ENCODE measurements at places on chromosomes 1 and 21. TPM values are rescaled to one million over a fixed set of nuclear protein-coding genes. Genes with fewer than 3 reads are reported as not detected.

DNA sequence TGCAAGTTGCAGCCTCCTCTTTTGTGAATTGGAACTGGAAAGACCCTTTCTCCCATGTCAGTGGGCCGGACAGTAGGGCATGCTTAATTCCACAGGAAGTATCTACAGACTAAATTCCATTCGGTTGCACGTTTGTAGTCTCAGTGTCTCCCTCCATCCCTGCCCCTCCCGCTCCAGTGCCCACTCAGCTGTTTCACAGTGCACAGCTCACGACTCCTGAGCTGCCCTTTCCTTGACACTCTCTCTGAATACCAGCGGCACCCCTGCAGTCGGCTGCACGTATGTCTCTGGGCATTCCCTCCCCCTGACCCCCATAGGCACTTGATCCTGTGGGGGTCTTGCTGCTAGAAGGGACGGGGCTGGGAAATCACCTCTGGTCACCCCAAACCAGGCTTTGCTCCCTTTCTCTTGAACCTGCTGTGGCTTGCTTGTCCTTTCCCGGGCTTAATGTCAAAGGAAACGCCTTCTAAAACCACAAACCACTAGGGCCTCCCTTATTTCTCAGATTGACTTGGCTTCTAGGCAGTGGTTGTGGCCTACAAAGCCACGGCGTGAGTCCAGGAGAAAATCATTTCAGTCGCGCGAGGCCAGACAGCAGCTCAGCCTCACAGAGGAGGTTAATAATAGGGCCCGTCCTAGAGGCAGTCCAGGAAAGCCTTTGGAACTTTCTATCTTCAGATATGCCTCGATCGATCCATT, 365.3 kb upstream of the PROX1 start:
- H3K27me3 ChIP-seq = peaks cover 12% of the 10 kb centered on the region
- H3K36me3 ChIP-seq = no peaks in the 10 kb centered on the region
- DNase-seq = no peak
- H3K4me1 ChIP-seq = peaks cover 10% of the 10 kb centered on the region

GRCh38 chr1:110477041-110477440, 26.1 kb downstream of the PROK1 start:
- no peaks in the 10 kb centered on the region for H3K36me3 ChIP-seq
- peaks cover 9% of the 10 kb centered on the region for H3K27me3 ChIP-seq
- no peak overlapping the region for H3K4me3 ChIP-seq
- peaks cover 3% of the 10 kb centered on the region for H3K4me1 ChIP-seq

GRCh38 chr1:224238212-224238611, 55.2 kb downstream of the DEGS1 start:
- DNase-seq = no peak
- H3K36me3 ChIP-seq = peaks cover 33% of the 10 kb centered on the region
- no peak overlapping the region for H3K4me3 ChIP-seq
- H3K27me3 ChIP-seq = no peaks in the 10 kb centered on the region

DNA sequence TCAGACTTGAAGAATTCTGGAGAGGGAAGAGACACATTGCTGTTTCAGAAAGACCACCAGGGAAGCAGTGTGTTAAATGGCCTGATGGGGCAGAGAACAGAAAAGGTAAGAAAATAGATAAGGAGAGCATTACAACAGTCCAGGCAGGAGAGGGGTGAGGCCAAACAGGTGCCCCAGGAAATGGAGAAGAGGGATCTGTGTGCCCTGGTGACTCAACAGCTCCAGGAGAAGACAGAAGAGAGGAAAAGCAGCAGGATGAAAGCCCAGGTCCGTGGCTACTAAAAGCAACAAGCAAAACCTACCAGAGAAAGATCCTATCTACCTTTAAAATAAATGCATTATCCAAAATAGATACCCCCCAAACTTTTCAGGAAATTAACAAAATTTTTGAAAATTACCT, 9.2 kb downstream of the TP53BP2 start:
- H3K27ac ChIP-seq = no peak overlapping the region
- peaks cover 39% of the 10 kb centered on the region for H3K4me1 ChIP-seq
- no peak overlapping the region for H3K4me3 ChIP-seq
- H3K36me3 ChIP-seq = peaks cover 3% of the 10 kb centered on the region

GRCh38 chr21:31420988-31421387, 76.9 kb upstream of the TIAM1 start:
- H3K27me3 ChIP-seq = no peaks in the 10 kb centered on the region
- peaks cover 1% of the 10 kb centered on the region for H3K4me1 ChIP-seq
- no peak overlapping the region for H3K4me3 ChIP-seq

DNA sequence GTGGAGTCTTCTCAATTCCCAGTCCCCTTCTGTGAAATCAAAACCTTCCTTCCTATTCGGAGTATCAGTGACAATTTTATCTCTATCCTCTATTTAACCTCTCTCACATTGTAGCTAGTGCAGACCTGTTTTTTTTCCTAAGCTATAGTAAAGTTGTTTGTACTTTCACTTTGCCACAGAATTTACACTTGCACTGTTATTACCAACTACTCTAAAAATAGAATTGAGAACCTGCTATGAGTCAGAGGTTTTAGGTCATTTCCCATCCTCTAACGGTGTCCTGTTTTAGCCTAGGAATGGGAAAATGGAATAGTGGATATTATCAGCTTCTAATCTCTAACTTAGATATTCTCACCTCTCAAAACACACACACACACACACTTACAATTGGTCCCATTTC, 862.7 kb downstream of the NCAM2 start:
- no peaks in the 10 kb centered on the region for H3K4me1 ChIP-seq
- no peak overlapping the region for H3K4me3 ChIP-seq
- DNase-seq = no peak
- no peak overlapping the region for H3K27ac ChIP-seq
- no peaks in the 10 kb centered on the region for H3K27me3 ChIP-seq

DNA sequence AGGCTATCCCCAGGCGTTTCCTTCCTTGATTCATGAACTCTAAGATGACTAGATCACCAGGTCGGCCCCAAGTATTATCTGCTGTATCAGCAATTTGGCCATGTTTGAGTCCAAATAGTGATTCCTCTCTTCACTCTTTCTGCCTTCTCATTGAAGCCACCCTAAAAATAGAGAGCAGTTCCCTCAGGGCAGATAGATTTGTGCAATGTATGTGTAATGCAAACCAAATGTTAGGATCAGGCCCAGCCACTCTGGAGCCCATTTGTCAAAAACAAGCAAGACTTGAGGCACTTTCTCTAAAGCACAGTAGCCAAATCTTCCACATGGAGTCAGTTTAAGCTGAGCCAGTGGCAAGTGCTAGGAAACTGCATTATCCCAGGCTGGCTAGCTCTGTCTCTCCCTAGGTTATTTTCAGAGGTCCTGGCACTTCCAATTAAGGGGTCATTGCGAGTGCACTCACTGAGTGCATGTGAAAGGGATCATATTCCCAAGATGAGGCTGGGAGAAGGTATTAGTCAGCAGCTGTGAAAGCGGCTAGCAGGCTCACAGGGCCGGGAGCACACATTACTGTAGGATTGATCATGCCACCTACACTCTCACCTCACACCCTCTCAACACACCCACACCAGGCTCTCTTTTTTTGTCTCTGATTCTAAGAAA, 97.9 kb upstream of the RAB3GAP2 start:
- H3K27me3 ChIP-seq = peaks cover 3% of the 10 kb centered on the region

GRCh38 chr1:45216200-45216541, 9.8 kb upstream of the ZSWIM5 start:
- H3K27me3 ChIP-seq = no peaks in the 10 kb centered on the region
- no peak overlapping the region for H3K27ac ChIP-seq
- H3K4me3 ChIP-seq = no peak overlapping the region

- H3K4me3 ChIP-seq = no peak overlapping the region
- DNase-seq = no peak
- H3K4me1 ChIP-seq = no peaks in the 10 kb centered on the region
- no peak overlapping the region for H3K27ac ChIP-seq
Observed at GRCh38 chr1:42122408-42122807, 30.8 kb upstream of the GUCA2B start.

GRCh38 chr21:35738347-35738961, 321.9 kb downstream of the SETD4 start:
- no peak overlapping the region for H3K4me3 ChIP-seq
- peaks cover 4% of the 10 kb centered on the region for H3K27me3 ChIP-seq
- no peak for DNase-seq
- H3K4me1 ChIP-seq = no peaks in the 10 kb centered on the region
- no peak overlapping the region for H3K27ac ChIP-seq
- no peaks in the 10 kb centered on the region for H3K36me3 ChIP-seq

Gene KRTAP12-2
- total RNA-seq = not detected

Gene CCDC27
- not detected for total RNA-seq

Gene GLRX2
- total RNA-seq = 18.0 TPM

Gene HDGF
- 229 TPM for total RNA-seq

Gene LCE1A
- not detected for total RNA-seq

Gene SLC2A5
- total RNA-seq = not detected

Gene SPRR2E
- not detected for total RNA-seq
